ENCODE measurements at places on chromosomes 3 and 15.

GRCh38 chr15:91897585-91898372 lies 44.3 kb downstream of the SLCO3A1 start:
- no peak for DNase-seq

GRCh38 chr3:73137736-73138403 lies 76.4 kb downstream of the EBLN2 start:
- DNase-seq, result no peak

GRCh38 chr15:64333516-64333915 lies 22.5 kb downstream of the CSNK1G1 start:
- no peak for DNase-seq

DNA sequence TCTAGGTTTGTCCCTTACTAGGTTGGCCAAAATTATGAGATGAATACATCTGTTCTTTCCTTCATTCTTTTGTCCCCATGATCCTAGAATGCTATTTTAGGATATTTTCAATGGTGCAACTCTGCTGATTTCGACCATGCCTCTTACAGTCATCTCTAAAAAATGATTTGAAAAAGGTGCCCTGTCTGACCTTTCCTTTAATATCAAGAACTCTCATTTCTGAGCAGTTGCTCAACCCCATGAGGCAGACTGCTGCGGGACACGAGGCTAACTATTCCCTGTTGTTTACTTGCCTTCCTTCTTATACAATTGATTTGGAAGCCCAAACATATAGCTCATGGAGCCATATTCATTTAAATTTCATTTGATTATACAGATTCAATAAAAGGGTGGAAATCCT lies 14.6 kb downstream of the PLSCR2 start:
- DNase-seq, result no peak

GRCh38 chr3:62097121-62097520 lies 276.2 kb downstream of the FEZF2 start:
- no peak for DNase-seq

DNA sequence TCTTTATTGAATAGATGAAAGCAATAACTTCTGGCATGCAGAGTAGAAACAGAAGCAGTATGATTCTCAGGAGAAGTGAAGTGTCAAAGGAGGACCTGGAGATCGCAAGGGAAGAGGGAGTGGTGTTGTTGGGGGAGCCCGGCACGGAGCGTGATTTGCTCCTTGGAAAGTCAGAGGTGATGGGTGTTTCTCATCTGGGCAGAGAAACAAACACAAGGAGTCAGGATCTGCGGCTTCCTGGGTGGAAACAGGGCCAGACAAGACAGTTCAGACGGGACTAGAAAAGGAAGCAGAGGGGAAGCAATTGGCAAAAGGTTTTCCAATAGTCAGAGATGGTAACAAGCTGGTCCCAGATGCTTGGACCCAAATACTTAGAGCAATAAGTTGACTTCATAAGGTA lies 34.4 kb upstream of the CCDC80 start:
- DNase-seq, result no peak

- no peak for DNase-seq
Observed at GRCh38 chr15:68341760-68342725, 64.5 kb downstream of the FEM1B start.

DNA sequence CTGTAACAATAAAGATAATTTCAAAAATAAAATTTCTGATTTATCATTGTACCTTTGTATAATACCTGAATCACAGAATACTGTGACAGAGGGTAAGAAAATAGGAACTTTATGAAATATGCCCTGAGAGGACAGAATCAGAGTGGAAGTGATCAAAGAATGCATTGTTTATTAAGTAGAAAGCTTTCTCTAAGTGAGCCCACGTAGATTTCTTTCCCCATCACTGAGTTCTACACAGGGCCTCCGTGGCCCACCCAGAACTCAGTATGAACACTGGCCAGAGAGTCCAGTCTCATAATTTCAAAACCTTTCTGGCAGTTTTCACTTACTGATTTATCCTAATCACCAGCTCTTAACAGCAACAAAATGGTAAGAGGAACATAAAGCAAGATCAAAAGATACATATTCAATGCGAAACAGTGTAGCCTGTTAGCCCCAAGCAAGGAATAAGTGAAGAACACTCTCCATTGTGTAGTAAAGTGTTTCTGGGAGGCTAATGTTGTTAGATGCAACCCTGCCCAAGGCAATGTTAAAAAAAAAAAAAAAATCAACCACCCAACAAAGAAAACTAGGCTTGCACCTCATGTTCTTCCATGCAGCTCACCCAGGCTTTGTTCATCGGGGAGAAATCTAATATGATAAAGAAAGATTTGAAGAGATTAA lies 341.3 kb downstream of the LSAMP start:
- no peak for DNase-seq

GRCh38 chr3:148600902-148601765 lies 96.6 kb upstream of the AGTR1 start:
- DNase-seq, result no peak

DNA sequence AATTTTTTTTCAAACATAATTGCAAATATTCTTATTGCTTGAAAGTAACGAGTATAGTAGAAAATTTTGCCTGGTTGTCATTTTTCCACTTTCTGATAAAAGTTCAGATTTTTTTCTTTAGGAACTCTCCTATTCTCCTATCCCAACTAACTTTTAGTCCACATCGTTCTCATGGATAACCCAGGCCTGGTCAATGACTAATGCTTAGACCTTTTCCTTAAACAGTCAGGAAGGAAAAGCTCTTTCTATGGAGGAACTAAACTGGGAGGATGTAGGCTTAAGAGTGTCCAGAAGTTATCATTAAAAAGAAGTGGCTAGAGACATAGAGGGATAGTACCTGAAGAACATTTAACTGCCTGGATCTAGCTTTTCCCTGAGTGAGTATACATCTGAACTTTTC lies 26.7 kb downstream of the CIP2A start:
- DNase-seq, result no peak

DNA sequence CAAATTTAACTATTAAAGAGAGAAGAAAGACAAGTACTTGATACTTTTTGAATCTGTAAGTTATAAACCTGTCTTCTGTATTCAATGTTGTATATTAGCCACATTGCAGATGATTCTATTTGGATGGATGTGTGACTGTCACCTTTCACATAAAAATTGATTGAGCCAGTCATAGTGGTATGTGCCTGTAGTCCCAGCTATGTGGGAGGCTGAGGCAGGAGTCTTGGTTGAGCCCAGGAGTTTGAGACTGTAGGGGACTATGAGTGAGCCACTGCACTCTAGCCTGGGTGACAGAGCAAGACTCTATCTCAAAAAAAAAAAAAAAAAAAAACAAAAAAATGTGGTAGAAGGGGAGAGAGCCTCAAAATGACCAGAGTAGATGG lies 12.3 kb downstream of the CACNA1D start:
- DNase-seq, result no peak

- no peak for DNase-seq
Observed at GRCh38 chr15:71341811-71342550, 226.7 kb downstream of the THSD4 start.

DNA sequence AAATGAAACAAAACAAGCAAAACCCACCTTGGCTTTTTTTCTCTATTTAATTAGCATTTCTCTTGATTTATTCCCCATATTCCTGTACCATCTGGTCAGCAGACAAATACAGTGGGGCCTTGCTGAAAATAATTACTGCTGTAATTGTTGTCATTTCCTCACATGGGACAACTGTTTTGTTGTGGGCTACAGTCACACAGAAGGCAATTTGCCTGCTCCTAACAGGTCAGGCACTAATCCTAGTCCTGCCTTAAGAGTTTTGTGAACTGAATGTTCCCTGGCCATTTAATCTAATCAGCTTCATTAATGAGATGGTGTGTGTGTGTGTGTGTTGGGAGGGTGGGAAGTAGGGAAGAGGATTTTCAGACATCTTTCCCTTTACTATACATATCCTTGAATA lies 11.6 kb downstream of the TRPC1 start:
- no peak for DNase-seq

GRCh38 chr3:29718661-29719065 lies 437.8 kb downstream of the RBMS3 start:
- no peak for DNase-seq

- peak; percentile 2 for DNase-seq
Observed at GRCh38 chr3:141076797-141077571, 25.8 kb downstream of the SPSB4 start.

- DNase-seq, result no peak
Observed at GRCh38 chr15:31050953-31051352, 50.6 kb downstream of the TRPM1 start.

- DNase-seq, result no peak
Observed at GRCh38 chr3:155941354-155941753, 70.9 kb downstream of the GMPS start.

DNA sequence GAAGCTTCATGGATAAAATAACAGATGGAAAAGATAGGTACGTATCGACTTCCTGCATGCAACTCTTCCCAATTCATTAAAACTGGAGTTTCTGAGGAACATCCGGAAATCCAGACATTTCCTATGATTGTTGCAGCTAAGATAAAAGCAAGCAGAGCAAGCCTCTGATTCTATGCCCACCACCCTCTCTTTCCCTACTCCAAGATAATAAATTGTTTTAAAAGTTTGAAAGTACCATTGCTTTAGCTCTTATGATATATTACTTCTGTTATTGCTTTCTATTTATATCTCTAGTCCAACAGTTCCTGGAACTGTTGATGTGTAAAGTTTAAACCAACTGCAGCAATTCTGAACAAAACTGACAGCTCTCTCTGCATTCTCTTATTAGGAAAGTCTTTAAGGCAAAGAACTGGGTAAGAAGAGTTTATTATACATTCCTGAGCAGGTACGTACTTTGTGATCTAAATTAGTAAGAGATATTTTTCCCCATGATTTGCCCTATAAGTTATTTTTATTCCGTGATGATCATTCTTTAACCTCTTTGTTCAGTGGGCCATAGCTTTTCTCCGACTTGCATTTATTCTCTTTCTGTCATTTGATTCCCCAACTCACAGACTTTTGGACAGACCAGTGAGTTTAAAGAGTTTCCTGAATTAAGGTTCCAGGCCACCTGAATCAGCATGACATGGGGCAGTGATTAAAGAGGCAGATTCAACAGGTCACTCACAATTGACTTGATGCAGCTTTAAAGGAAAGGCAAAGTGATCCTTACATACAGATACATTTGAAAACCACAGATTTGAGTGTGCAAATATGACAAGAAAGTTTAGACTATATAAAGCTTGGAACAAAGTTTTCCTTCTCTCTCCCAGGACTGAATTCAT lies 94.2 kb upstream of the THRB start:
- no peak for DNase-seq

GRCh38 chr3:65398953-65399352 lies 639.8 kb downstream of the MAGI1 start:
- DNase-seq, result no peak

- no peak for DNase-seq
Observed at GRCh38 chr3:264394-265156, 68.0 kb downstream of the CHL1 start.

DNA sequence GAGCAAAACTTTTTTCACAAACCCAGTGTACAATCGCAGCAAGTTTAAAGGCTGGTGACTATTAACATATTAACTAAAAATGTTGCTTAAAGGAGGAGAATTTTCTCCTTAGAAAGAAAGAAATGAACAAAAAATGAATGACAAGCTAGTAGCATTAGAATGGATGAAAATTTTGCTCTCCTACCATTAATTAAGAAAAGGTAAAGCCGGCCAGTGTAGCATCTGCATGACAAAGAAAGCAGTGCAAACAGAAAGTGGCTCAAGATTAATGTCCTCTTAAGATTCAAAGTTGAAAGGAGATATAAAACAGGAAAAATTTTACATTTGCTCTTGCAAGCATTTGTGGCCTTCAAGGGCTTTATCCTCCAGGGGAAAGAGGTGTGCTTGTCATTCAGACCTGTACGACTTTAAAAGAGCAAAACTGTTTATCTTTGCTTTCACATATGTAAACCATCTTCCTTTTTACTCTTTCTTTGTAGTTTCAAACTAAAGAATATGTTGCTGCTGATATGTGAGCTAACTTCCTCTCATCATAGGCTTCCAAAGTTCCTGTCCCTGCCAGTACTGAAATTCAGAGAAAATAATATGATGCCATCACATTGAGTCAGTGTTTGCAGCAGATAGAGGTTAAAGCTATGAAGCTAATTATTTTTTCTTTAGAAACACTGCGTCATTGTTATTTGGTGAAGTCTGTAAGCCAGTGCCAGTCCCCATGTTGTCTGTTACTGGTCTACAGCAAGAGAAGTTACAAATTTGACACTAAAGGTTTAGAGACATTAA lies 439.1 kb upstream of the GRM7 start:
- DNase-seq, result no peak

DNA sequence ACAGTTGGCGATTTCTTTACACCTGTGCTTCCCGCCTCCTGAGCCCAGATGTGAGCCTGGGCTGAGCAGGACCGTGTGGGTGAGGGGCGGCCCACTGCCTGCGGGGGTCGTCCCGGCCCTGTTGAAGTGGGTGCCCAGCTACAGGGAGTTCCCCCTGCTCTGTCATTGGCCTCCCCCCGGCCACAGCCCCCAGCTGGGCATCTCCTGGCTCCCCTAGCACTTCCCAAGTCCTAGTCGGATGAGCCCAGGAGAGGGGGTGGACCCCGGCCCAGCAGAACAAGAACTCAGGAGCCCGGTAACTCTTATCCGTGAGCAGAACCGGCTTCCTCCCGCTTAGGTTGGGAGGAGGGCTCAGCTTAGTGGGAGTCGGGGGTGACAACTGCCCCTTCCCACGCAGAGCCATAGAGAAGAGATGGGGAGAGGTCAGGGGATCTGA lies 757 bp downstream of the PAQR5 start:
- DNase-seq, result no peak

DNA sequence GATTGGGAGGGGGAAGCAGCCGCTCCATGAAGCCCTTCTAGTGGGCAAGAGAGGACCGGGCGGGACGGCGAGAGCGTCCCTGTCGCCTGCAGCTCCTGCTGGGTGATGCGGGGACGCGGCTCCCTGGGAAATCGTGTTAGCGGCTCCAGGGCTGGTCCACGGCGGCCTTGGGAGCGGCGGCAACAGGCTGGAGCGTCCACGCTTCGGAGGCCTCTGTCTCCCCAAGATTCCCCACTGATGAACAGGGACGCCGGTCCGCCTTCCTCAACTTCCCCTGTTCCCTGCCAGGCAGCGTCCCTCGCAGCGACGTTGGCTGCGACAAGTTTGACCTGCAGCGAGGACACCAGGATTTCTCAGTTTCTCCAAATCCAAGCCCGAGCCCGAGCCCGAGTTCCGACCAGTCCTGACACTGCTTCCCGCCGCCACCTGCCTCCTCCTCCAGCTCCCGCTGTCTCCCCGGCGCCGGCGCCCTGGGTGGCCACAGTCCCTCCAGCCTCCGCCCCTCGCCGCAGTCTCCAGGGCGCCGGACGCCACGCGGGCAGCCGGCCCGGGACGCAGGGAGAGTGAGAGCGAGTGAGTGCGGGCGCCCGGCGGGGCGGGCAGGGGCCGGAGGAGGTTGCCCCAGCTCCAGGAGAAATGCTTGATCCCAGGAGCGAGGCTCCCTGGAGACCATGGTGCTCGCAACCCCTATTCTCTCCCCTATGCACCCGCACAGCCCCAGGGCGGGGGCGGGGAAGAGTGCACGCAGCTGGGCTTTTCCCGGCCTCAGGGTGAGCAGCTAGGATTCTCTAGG lies 78.1 kb upstream of the RNF7 start:
- no peak for DNase-seq

DNA sequence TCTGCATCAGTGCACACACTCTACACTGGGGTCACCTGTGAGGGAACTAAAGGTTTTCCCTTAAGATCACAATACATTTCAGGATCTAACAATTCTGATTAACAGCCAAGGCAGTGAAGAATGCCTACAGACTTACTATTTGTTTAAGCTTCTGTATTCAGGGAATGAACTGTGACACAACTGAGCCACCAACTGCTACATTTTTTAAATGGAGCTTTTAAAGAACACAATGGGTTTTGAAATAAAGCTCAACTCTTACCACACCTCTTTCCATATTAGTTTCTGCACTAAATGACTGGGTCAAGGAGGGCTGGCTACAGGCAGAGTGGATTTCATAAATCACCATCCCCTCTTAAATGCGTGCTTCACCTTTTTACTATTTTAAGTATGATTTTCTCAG lies 100.2 kb downstream of the TMCC1 start:
- DNase-seq, result no peak

Measured in stimulated activated CD8-positive, alpha-beta memory T cell treated with anti-CD3 and anti-CD28 coated beads, Interleukin-2, amount 100 ng/mL, for 48 hours (primary cell).